ENCODE measurements at places on chromosomes 1 and 21.

- DNase-seq = no peak
Observed at GRCh38 chr1:198932351-198932991, 293.6 kb downstream of the PTPRC start.

DNA sequence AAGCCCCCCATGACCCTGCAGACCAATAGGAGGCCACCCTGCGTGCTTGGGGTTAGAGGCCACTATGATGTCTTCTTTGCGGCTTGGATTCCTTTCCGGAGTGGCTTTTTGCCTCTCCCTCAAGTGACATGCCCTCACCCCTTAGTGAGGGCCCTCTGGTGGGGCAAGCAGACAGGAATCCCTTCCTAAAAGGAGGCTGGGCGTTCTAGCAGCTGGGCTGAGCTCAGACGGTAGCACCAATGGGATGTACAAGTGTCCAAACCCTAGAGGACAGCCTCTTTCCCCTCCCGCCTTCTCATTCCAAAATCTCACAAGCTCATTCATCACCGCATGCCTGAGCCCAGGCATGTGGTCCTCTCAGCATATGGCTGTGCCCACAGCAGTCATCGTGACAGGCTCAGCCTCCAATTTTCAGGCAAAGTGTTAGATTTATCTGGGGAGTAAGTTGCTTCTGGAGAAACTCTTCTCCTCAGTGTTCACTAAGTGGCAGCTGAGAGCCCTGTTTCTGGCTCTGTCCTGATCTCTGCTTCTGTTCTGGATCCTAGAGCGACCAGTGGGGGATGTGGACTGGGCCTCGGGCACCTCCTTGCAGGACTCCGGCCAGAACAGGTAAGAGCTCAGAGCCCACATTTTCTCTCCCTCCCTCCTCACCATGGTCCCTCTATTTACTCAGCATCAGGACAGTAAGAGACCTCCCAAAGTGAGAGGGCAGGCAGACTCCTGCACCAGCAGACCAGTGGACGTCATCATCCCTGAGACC is 4.8 kb downstream of the KIAA1614 start:
- DNase-seq = no peak

DNA sequence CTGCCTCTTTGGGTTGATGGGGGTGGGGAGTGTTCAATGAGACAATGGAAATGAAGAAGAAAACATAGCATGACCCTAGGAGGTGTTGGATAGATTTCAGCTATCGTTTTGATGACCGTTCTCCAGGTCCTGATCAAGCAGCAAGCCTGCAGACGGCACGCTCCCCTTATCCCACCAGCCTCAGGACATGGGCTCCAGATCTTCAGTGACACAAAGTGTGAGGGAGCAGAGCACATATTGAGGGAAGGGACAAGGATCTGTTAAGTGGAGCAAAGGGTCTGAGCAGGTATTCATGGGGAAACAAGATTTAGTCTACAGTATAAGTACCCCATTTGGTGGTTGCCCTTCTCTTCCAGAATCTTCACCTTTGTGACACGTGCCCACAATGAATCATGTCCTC is 4.7 kb downstream of the SPRR5 start:
- no peak for DNase-seq

DNA sequence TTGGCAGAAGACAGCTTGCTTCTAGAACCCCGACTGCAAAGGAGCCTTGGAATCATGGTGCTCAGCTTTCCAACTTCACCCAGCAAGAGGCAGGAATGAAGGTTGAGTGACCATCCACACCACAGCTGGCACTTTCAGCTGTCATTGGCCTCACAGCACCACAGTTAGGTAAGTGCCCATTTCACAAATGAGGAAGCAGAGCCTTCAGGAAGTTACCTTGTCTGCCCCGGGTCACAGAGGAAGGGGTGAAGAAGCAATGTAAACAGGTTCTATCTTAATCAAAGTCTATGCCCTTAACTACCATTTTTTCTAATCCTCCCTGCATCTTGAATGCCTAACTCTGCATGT is 156.0 kb downstream of the GLUL start:
- DNase-seq = no peak

GRCh38 chr1:22553104-22553880 is 10.0 kb upstream of the EPHA8 start:
- DNase-seq = no peak

DNA sequence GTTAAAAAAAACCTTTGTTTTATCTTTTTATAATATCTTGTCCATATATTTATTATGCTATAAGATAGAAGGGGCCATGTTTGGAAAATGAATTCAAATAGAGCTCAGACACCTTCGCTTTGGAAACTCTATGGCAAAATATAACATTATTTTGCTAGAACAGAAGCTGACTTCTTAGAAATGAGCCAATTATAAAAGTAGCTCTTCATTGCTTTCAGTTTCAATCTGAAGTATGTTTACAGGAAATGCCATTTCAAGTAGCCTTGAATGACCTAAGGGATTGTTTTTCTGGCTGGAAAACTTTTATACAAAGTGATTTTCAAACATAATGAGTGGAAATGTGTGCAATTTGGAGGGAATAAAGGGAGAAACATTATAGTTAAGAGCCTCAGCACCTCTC is 37.8 kb upstream of the GBP5 start:
- no peak for DNase-seq

DNA sequence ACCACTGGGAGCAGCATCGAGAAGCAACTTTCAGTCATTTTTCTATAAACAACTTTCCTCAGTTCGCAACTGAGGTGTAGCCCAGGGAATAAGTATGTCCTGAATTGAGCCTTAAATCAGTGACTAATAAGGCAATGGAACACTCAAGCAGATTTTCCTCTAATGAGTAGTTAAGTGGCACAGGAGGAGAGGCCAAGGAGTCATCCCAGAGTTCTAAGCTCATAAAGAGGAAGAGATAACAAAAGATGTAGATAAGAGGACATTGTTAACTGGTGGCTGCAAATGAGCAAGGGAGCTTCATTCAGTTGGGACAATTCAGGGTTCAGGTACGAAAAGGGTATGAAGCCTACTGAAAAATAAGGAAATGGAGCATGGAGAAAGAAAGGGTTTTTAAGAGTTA is 64.5 kb downstream of the LRRC40 start:
- DNase-seq = no peak

DNA sequence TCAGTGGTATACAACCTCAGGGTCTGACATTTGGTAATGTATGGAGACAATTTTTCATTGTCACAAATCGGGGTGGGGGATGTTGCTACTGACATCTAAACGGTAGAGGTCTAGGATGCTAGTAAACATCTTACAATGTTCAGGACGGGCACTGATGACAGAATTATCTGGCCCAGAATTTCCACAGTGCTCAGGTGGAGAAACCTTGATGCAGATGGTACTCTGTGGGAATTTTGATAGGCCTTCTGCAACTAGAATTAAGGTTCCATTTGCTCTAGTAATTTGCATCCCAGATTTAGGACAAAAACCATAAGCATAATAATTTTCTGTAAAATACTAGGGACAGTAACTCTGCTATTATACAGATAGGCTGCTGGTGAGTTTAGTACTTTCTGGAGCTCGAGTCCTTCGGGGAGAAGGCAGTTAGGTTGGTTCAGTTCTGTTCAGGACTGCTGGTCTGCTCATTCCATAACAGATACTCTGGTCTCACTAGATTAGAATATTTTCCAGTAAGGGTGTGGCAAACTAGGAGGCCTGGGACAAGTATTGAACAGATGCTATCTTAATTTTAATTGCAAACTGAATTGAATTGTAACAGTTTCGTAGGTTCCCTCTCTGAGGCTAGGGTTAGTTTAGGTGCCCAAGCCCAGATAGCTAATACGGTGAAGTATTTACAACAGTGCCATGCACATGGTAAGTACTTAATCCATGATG is 11.4 kb downstream of the METTL13 start:
- DNase-seq = no peak
